ENCODE measurements at places on chromosomes 16 and 17.

GRCh38 chr17:17258998-17259397 lies 22.0 kb upstream of the FLCN start:
- H3K36me3 ChIP-seq, result peaks cover 47% of the 10 kb centered on the region
- DNase-seq, result no peak
- H3K4me3 ChIP-seq, result no peak overlapping the region
- no peaks in the 10 kb centered on the region for H3K4me1 ChIP-seq
- H3K27ac ChIP-seq, result no peak overlapping the region
- H3K27me3 ChIP-seq, result no peaks in the 10 kb centered on the region

DNA sequence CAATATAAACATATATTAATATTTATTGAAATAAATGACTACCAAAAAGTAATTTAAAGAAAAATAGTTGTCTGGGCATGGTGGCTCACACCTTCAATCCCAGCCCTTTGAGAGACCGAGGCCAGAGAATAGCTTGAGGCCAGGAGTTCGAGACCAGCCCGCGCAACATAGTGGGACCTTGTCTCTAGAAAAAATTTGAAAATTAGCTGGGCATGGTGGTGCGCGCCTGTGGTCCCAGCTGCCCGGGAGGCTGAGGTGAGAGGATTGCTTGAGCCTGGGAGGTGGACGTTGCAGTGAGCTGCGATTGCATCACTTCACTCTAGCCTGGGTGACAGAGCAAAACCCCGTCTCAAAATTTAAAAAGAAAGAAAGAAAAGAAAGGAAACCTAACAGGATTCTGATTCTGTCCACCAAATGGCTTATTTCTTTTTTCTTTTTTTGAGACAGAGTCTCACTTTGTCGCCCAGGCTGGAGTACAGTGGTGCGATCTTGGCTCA lies 3.4 kb upstream of the BPTF start:
- H3K4me3 ChIP-seq, result no peak overlapping the region
- H3K27ac ChIP-seq, result no peak overlapping the region
- DNase-seq, result no peak

DNA sequence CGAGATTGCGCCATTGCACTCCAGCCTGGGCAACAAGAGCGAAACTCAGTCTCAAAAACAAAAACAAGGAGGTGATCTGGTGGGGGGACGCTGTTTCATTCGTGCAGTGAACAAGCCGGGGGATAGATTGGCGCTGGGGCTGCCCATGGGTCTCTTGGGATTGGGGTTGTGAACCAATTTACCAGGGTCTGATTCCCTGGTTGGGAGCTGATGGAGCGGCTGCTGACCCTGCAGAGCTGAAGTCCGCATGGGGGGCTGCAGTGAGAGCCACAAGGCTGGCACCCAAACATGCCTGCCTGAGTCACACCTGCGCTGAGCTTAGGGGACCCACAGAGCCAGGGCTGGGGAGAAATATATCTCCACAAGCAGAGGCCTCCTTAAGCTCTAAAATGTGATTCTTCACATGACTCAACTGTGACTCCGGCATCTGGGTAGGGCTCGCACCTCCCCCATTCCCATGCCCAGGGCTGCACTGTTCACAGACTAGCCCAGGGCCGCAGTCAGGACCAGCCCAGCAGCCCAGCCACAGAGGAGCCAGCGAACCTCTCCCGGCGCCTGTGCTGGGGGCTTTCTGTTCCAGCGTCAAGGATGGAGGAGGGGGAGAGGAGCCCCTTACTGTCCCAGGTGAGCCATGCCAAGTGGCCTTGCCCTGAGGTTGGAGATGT lies 5.0 kb downstream of the TSPAN10 start:
- no peak overlapping the region for H3K27ac ChIP-seq
- no peaks in the 10 kb centered on the region for H3K27me3 ChIP-seq

GRCh38 chr16:2487903-2488531 lies 13.1 kb downstream of the TBC1D24 start:
- H3K27ac ChIP-seq, result no peak overlapping the region
- H3K36me3 ChIP-seq, result no peaks in the 10 kb centered on the region
- DNase-seq, result no peak

All from H9 (cell line).